Natural killer cell (primary cell): ENCODE measurements at places on chromosomes 11 and 22.

GRCh38 chr11:108608548-108608947, 15.0 kb upstream of the EXPH5 start:
- no peak for DNase-seq
- no peak overlapping the region for H3K27ac ChIP-seq
- no peaks in the 10 kb centered on the region for H3K36me3 ChIP-seq
- H3K4me3 ChIP-seq: no peak overlapping the region

DNA sequence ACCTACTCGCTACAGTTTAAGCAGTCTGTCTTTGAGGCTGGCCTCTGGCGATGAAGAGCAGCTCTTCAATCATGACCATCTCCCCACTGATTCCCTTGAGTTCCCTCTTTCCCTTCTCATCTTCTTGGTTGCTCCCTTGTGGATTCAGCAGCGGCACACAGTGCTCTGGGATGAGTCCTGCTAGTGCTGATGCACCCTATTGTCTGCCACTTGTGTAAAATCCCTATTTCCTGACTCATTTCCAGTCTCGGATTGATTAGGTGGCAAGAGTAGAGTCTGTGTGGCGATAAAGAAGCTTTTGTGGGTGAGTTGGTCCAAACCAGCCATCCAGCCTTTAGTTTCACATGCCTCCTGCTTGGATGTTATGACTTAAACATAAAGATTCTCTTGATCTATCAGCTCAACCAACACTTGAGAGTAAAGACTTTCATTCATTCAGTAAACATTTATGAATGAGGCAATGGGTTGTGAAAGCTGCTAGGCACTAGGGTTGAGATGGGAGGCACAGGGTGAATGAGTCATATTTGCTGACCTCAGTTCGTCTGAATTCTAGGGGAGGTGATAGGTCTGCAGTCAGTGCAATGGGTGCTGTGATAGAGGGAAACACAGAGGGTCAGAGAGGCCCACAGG, 219.4 kb upstream of the RAG2 start:
- no peaks in the 10 kb centered on the region for H3K27me3 ChIP-seq
- no peaks in the 10 kb centered on the region for H3K36me3 ChIP-seq
- no peak overlapping the region for H3K27ac ChIP-seq
- H3K4me1 ChIP-seq: no peaks in the 10 kb centered on the region
- no peak for DNase-seq

- peak overlapping the region; percentile 50 for H3K27ac ChIP-seq
- no peaks in the 10 kb centered on the region for H3K36me3 ChIP-seq
- DNase-seq: peak; percentile 57
- peaks cover 70% of the 10 kb centered on the region for H3K4me1 ChIP-seq
These were observed 6.5 kb upstream of the IL10RA start for GRCh38 chr11:117979481-117980211.

DNA sequence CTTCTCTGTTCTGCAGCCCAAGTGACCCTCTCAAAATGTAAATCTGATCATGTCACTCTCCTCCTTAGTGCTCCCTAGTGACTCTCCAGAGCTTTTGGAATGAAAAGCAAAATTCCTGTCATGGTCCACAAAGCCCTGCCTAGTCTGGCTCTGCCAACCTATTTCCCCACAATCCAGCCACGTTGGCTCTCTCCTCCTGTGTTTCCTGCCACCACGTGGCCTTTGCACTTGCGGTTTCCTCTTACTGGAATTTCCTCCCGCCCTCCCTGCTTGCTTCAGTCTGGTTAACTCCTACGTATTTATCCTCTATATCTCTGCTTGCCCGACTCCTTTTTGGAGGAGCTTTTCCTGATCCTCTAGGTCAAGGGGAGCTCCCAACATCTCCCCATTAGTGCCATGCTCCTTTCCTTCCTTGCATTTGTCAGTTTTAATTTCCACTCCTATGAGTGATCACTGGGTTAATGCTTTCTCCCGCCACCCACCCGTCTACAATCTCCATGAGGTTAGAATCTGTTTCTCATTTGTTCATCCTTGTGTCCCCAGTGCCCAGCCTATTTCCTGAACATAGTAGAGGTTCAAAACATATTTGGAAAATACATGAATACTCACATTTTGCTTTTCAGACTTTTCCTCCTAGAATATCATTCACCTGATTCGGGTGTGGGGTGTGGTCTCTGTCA, 11.5 kb downstream of the NNMT start:
- H3K27ac ChIP-seq: no peak overlapping the region
- no peak overlapping the region for H3K4me3 ChIP-seq
- no peak for DNase-seq
- no peaks in the 10 kb centered on the region for H3K4me1 ChIP-seq

DNA sequence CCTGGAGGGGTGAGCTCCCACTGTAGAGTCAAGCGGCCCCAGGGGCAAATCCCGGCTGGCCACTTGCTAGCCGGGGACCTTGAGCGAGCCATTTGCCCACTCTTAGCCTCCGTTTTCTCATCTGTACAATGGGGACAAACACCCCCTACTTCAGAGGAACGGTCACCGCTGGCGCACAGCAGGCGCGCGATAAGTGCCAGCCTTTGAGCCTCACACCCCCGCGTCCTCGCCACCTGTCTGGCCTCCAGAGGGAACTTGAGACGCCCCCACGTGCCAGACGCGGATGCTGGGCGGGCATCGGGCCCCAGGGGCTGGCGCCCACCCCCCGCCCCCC, 72.6 kb upstream of the TCF20 start:
- H3K4me3 ChIP-seq: no peak overlapping the region
- no peak overlapping the region for H3K27ac ChIP-seq
- peaks cover 5% of the 10 kb centered on the region for H3K27me3 ChIP-seq
- DNase-seq: peak; percentile 33
- H3K4me1 ChIP-seq: peaks cover 4% of the 10 kb centered on the region

DNA sequence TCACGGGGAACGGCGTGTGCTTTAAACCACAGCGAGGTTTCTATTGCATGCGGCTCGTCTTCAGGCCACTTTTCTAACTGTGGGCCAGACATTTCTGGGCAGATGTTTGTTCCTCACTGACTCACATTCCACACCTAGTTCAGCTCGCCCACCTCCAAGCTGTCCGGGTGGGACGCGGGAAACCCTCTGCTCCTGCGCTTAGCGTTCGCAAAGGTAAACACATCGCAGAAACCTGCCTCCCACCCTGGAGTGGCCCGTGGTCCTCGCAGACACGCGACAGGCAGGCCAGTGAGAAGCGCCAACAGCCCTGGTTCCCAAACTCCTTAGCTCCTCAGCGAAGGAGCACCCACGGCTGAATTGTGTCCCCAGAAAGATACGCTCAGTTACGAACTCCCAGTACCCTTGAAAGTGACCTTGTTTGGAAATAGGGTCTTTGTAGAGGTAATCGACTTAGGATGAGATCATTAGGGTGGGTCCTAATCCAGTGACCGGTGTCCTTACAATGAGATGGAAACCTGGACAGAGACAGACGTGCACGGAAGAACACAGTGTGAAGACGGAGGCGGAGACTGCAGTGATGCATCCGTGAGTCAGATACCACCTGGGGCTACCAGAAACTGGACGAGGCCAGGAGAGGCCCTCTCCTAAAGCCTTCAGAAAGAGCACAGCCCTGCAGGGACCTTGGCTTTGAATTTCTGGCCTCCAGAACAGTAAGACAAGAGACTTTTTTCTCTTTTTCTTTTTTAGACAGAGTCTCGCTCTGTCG, 82.7 kb downstream of the CELSR1 start:
- DNase-seq: no peak
- no peak overlapping the region for H3K27ac ChIP-seq
- no peak overlapping the region for H3K4me3 ChIP-seq
- H3K27me3 ChIP-seq: no peaks in the 10 kb centered on the region

DNA sequence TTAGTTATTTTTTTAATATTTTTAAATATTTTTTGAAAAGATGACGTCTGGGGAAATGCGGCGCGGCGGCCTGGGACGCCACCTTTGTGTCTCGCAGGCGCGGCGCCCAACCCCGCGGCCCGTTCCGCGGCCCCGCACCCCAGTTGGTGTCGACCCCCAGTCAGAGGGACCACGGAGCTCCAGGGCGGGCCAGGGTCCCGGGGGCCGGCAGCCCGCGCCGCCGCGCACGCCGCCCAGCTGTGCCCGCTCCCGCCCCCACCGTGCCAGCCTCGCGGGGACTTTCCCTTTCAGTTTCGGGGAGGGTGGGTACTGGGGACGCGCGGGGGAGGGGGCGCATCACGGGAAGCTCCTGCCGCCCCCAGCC, 1.6 kb downstream of the CCND1 start:
- H3K4me3 ChIP-seq: peak overlapping the region; percentile 71
- peaks cover 45% of the 10 kb centered on the region for H3K4me1 ChIP-seq
- DNase-seq: peak; percentile 52
- no peaks in the 10 kb centered on the region for H3K36me3 ChIP-seq
- H3K27me3 ChIP-seq: peaks cover 37% of the 10 kb centered on the region

GRCh38 chr11:41039592-41039991, 419.9 kb downstream of the LRRC4C start:
- no peaks in the 10 kb centered on the region for H3K36me3 ChIP-seq
- DNase-seq: no peak
- H3K4me3 ChIP-seq: no peak overlapping the region
- no peaks in the 10 kb centered on the region for H3K27me3 ChIP-seq
- no peak overlapping the region for H3K27ac ChIP-seq

- H3K27ac ChIP-seq: peak overlapping the region; percentile 68
- H3K4me1 ChIP-seq: peaks cover 11% of the 10 kb centered on the region
- H3K27me3 ChIP-seq: no peaks in the 10 kb centered on the region
- DNase-seq: peak; percentile 9
These were observed 320.9 kb upstream of the CCDC179 start for GRCh38 chr11:23181022-23181807.

DNA sequence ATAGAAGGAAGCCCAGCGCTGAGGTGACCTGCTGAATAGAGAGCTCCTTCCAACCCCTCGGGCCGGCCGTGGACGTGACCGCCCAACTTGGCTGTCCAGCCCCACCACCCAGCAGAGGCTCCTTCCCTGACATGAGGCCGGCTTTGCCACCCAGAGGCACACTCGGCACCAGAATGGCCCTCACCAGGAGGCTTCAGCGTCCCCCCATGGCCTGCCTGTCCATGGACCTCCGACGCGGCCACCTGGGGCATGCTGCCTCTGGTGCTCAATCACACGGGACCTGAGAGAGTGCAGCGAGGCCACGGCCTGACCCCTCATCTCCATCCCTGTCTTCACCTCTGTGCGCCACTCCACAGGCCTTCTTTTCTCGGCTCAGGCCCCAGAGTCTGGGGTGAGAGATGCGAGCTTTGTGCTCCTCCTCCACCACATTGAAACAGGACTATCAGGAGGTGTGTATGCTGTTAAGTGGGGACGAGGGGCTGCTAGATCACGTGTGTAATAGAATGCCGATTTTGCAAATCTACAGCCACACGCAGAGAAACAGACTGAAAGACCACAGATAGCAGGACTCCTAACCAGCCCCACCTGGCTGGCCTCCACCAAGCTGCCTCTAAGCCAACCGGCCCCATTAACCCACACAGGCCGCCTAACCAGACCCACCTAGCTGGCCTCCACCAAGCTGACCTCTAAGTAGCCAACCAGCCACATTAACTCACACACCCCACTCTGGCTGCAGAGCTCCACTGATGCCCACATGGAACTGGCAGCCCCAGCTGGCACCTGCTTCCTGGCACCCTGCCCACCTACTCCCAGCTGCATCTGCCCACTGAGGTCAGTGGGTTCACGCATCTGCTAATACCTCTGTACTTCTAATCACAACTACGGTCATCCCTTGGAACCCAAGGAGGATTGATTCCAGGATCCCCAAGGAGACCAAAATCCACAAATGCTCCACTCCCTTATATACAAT, 20.7 kb downstream of the LINC01488 start:
- H3K4me1 ChIP-seq: no peaks in the 10 kb centered on the region
- no peaks in the 10 kb centered on the region for H3K27me3 ChIP-seq
- no peaks in the 10 kb centered on the region for H3K36me3 ChIP-seq
- H3K4me3 ChIP-seq: no peak overlapping the region
- no peak for DNase-seq

DNA sequence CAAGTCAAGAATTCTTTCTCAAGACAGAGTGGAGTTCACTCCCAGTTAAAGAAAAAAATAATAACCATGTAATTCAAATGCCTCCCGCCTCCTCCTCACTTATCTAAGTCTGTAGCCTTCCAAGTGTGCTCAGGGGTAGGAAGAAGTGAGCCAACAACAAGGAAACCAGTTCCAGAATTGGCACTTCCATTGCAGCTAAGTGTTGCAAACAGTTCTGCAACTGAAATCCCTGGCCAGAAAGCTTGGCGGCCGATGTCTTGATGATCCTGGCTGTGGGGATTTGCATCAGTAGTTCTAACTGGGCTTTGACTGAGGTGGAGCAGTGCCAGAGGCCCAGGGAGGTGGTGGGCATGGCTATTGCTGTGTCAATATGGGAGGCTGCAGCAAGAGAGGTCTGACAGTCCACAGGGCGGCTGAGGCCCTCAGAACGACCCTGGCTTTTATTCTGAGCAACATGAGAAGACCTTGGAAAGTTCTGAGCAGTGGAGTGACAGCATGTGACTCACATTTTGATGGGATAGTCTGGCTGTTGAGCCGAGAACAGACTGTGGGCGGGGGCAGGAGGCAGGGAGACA, 19.2 kb downstream of the DHCR7 start:
- H3K27me3 ChIP-seq: no peaks in the 10 kb centered on the region
- no peak for DNase-seq
- H3K4me3 ChIP-seq: no peak overlapping the region
- H3K4me1 ChIP-seq: no peaks in the 10 kb centered on the region

GRCh38 chr11:83864412-83865057, 578.4 kb upstream of the CCDC90B start:
- H3K4me1 ChIP-seq: no peaks in the 10 kb centered on the region
- no peaks in the 10 kb centered on the region for H3K36me3 ChIP-seq
- no peak overlapping the region for H3K4me3 ChIP-seq
- H3K27me3 ChIP-seq: no peaks in the 10 kb centered on the region
- no peak overlapping the region for H3K27ac ChIP-seq
- DNase-seq: no peak
